ENCODE measurements at places on chromosomes 13 and 19.
A peak's percentile ranks its signal among the peaks of the same experiment; 100 is the strongest.

DNA sequence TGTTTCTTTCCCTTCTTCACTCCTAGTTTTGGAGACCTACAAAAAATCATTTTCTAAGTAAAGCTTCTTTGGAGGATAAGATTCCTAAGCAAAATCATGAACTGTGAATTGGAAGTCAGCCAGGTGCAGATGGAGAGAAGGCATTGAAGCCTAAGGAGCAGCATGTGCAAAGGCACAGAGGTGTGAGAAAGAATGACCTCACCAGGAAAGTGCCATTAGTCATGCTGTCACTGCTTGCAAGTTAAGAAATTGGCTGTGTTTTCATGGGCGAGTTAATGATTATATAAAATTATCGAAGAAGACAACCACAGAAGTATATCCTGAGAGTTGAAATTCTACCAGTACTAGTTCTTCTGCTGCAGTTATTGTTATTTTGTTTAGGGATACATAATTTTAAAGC is 80.3 kb upstream of the KLHL1 start:
- no peak for DNase-seq

GRCh38 chr19:10290876-10291553 is 1.3 kb downstream of the ICAM5 start:
- peak; percentile 51 for DNase-seq

DNA sequence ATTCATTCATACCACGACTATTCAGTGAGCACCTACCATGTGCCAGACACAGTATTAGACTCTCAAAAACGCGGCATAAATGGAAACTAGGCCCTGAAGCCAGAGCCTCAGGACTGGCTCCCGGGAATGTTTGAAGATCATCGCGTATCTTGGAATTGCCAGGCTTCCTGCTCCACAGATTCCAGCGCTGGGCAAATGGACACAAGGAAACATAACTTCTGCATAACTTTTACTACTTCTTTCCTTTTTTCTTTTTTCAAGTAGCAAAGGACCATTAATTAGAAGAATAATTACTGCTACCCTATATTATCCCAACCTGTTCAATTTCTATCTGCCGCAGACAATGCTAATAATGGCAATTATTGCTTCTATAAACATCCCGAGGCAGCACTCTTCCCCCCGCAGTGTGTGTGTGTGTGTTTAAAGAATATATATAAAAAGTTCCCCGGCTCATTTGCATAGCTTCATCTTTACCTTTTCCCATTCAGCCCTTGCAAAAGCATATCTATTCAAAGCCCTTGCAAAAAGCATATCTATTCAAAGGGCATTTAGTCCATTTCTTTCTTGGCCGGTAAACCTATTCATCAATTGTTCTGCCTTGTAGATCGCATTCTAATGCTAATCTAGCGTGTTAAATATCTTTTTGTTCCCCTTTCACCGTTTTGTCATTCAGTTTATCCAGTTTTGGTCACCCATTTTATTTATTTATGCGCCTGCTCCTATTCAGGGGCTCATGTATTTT is 6.1 kb downstream of the SOX21 start:
- DNase-seq: no peak

- no peak for DNase-seq
Measured at GRCh38 chr13:59088716-59089115, 1075.0 kb downstream of the DIAPH3 start.

GRCh38 chr19:45200568-45200967 is 22.0 kb downstream of the BLOC1S3 start:
- DNase-seq: no peak

DNA sequence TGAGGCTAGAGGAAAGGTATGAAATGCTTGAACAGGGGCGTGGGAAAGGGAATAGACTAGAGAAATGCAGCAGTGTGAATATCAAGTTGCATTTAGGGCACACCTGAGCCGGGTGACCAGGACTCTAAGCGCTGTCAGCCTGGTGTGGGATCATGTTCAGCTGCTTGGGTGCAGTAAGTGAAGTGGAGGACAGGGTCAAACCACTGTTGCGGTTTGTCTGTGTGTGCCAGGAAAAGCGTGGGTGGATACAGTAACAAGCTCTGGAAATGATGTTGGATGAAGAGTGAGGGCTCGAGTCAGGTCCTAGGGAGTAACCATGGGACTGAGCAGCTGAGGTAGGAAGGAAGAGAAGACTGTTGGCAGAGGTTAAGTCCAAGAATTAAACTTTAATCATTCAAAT is 15.8 kb downstream of the DGKH start:
- DNase-seq: no peak

DNA sequence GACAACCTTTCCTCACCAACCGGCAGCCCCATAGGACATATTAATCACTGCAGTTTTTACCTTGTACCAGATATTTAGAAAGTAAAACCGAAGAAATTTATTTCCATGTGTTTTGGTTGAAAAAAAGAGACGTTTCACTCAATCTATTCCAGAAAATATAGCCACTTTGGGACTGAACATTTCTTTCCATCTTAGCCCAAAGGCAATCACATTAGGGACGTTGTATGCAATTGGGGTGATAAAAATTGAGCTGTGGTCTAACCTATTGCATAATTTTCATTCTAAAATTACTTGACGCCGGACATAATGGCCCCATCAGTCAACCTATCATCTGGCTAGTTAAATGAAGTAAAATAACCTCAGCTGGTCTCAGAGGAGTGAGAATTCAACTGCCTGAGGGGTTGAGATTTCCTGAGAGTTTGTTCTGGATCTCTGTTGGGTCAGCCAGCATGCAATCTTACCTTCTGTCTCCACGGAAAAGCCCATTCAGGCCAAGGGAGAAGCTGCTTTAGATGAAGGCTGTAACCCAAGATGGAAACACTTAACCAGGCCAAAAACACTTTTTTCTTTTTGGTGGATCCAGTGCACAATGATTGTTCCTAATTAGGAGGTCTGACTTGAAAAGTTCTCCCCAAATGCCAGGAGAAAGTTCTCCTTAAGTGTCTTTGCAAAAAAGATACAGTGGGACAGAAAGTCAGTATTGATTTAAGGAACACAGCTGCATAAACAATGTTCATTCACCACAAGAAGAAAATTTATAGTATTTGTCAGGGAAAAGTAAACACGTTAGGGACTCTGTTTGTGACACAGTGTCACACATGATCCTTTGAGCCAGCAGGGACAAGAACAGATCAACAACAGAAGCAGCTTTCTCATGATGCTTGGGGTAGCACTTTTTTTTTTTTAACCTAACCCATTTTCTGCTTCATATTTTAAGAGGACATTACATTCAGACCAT is 34.1 kb downstream of the DLEU7 start:
- DNase-seq: no peak

GRCh38 chr13:105342281-105342820 is 1193.1 kb downstream of the EFNB2 start:
- no peak for DNase-seq

DNA sequence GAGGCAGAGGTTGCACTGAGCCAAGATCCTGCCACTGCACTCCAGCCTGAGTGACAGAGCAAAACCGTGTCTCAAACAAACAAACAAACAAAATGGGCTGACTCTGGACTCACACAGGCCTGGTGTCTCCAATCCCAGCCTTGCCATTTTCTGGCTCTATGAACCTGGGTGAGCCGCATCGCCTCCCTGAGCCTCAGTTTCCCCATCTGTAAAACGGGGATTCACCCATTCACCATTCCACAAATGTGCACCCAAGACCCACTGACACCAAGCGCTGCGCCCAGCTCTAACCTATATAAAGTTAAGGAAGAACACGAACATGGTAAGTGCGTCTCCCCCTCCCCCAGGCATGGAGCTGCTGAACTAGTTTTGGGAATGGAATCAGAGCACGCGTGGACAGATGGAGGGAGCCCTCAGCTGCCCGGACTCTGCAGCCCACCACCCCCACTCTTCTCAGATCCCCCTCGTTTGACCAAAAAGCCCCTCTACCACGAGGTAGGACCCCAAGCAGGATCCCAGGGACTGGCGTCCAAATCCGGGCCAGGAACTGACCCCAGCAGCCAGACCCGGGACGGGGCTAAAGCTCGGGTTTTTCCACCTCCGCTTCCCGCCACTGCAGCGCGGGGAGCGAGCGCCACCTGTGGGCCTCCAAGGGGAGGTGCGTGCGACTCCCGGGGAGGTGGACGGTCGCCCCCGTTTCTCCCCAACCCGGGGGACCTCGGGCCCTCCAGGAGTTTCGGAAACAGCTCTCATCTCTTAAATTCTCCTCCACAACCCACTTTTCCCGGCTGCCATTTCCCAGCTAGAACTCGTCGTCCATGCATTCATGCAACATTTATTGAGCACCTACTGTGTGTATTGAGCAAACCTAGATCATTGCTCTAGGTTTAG is 33.0 kb upstream of the ADGRE5 start:
- peak; percentile 72 for DNase-seq

DNA sequence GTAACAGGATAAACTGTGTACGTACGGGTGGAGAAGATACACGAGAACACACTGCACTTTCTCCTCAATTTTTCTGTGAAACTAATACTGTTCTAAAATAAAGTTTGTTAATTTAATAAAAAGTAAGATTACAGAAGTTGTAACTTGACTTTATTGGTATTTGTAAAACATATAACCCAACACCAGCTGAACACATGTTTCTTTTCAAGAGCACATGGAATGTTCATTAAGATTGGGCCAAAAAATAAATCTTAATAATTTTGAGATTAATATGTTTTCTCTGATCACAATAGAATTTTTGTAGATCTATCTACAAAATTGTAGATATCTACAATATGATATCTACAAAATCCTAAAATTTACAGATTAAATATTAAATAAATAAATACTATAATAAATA is 55.1 kb upstream of the ZNF599 start:
- no peak for DNase-seq

DNA sequence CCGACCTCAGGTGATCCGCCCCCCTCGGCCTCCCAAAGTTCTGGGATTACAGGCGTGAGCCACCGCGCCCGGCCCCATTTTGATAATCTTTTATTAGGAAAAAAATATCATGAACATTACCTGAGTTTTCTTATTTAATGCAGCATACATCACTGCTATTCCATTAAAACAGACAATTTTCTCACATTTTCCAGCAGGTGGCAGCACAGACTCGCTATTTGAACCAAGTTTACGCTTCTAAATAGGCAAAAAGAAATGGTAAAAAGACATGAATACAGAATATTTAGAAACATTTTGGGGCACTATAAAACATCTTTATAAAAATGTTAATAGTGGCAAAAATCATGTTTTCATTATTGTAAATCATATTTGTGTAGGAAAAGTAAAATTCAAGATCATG is 903.1 kb downstream of the SLITRK6 start:
- peak; percentile 33 for DNase-seq

- no peak for DNase-seq
Measured at GRCh38 chr13:40506592-40507446, 159.6 kb downstream of the FOXO1 start.

DNA sequence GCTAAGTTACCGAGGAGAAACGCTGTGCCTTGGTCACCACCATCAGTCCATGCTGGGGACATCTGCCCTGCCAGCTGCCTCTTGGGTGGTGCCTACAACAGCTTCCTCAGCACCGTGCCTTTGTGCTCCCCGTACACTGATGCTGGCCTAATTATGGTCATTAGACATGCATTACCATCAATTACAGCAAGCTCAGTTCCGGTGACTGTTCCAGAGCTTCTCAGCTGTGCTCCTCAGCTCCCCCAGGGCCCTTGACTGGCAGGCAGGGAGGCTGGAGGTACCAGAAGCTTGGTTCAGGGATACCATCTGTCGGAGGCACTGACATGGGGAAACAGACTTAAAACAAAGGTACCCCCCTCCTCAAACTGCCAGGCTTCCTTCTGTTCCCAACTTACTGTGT is 40.2 kb downstream of the CILP2 start:
- no peak for DNase-seq

GRCh38 chr19:29681422-29682235 is 16.4 kb downstream of the PLEKHF1 start:
- DNase-seq: no peak

- peak; percentile 88 for DNase-seq
Measured at GRCh38 chr19:38949580-38950367, 19.0 kb downstream of the MRPS12 start.

DNA sequence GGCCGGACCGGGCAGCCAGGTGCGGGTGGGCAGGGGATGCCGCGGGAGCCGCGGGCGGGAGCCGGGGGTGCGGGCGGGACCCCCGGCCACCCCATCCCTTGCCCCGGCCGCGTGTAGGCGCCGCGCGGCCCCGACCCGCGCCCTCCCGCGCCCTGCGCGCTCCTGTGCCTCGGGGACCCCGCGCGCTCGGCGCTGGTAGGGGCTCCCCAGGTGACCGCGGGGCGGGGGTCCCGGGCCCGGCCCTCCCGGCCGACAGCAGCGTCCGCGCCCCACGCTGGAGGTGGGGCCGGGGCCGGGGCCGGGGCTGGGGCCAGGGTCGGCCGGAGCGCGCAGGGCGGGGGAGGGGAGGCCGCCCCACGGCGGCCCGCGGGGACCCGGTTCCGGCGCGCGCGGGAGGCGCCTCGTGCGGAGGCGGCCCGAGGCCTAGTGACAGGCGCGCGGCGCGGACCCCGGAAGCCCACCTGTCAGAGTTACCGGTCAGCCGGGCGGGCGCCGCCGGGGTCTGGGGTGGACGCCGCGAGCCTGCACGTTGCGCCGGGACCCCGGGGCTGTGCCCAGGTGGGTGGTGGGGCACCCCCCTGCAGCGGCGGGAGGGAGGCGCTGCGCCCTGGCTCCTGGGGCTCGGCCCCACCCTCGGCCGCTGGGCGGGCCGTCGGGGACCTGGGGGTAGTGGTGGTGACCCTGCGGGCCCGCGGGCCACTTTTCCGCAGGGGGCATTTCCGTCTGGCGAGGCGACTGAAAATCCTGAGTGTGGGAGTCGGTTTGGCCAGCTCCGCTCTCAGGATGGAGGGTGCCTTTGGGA is 518 bp downstream of the TFDP1 start:
- peak; percentile 34 for DNase-seq

DNA sequence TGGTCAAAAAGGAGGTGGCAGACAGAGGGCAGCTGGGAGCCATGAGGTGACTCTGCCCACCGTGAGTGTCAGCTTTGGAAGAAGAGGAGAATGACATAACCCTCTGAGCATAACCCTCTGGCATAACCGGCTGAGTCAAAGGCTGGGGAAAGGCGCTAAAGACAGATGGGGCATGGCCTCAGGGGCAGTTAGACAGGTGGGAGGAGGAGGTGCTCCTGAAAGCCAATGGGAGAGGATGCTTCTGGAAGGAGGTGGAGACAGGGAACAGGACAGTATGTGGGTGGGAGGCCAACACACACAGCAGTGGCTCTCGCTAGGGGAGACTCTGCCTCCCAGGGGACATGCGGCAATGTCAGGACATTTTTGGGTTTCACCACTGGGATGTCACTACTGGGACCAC is 17.1 kb downstream of the ELAVL1 start:
- DNase-seq: no peak

DNA sequence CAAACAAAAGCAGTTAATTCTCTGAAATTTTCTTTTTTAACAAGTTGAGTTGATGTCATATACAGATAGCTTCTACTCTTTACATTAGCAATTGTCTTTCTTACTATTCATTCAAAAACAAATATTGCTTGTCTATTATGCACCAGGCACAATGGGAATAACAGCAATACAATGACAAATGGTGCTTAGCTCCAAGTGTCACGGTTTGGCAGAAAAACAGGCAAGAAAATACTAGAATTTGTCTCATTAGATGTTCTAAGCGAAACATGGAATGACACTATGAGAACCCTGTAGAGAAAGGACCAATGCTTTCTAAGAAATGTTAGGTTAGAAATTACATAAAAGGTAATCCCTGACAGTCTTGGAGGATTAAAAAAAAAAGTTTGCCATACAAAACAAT is 187.6 kb downstream of the PCDH9 start:
- DNase-seq: no peak

All from CD8-positive, alpha-beta T cell (primary cell).